Suppressor macrophage treated with lipopolysaccharide for 1 hour (primary cell): ENCODE measurements at places on chromosomes 7 and 10.
A peak's percentile ranks its signal among the peaks of the same experiment; 100 is the strongest.

DNA sequence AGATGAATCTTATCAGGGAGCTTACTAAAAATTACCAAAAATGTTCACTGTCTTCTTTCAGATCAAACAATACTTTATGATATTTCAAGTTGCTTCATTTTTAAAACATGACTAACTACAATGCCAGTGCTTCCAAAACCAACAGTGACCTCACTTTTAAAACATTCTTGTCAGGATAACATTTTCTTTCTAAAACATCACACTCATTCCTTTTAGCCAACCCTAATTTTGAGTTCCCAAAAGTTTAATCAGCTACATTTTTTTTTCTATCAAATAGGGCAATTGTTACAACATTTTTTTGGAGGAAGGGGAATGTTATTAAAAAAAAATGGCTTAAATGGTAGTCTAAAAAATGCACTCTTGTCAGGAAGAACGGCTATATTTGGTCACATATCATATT, 37.3 kb downstream of the RTKN2 start:
- DNase-seq, result peak; percentile 2

DNA sequence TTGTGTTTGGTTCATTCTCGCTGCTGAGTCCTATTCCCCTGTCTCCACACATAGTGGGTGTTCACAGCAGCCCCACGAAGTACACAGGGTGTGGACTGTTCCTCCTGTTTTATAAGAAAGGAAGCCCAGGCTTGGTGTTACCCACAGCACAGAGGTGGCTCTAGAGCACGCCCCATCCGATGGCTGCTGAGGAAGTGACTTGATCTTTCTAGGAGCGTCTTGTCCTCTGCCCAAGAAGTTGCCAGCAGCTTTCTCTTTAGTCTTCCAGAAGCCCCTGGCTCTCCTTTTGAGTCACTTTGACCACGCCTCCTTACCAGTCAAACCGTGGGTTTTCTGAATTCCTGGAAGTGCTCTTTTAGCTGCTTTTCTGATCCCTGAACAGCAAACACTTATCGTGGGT, 94.0 kb downstream of the GRK5 start:
- DNase-seq, result peak; percentile 34

DNA sequence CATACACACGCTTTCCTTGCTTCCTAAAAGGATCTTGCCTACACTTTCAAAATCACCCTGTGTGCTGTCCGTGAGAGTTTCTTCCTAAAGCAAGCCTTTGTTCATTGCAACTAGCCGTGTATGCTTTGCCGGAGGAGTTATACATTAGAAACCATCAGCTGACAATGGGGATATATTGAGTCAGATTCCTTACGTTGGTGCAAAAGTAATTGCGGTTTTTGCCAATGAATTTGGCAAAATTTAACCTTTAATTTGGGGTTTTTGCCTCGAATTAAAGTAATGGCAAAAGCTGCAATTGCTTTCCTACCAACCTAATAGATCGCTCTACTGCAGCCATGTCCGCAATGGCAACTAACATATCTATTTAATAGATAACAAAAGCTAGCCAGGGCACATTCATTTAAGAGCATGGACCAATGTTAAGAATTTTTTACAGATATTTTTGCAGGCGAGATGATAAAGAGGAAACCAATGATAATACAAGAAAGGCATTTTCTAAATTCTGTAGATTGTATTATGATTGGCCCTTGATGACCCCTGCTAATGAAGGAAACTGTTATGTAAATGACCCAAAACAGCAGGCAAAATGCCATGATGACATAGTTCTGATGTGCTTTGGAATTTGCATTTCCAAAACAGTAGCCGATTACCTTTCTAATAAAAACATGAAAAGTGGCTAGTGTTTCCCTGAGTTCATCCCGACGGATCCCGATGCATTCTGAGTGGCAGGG, 184.8 kb upstream of the NRP1 start:
- DNase-seq, result no peak

GRCh38 chr10:88067737-88068136, 204.3 kb downstream of the PTEN start:
- no peak for DNase-seq

DNA sequence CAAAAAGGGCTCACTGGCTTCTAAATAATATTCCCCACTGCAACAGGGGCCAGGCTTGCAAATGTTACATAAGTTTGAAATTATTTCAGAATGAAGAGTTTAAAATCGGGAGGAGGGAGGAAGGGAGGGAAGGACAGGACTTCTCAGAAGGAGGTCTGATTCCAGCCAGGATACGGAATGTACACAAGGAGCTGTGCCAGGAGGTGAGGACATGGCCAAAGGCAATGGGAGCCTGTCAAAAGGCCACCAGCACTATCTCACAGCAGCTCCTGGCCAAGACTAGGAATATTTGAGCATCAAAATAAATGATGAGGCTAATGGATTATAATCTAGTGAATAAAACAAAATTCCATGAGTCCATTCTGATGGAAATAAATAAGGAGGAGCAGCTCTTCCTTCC, 18.6 kb upstream of the DRGX start:
- DNase-seq, result no peak

- DNase-seq, result no peak
Observed at GRCh38 chr7:132901241-132901640, 180.6 kb downstream of the CHCHD3 start.

GRCh38 chr10:75399461-75400162, 2.0 kb downstream of the ZNF503 start:
- peak; percentile 88 for DNase-seq

GRCh38 chr7:23403970-23404369, 66.3 kb downstream of the IGF2BP3 start:
- DNase-seq, result no peak

DNA sequence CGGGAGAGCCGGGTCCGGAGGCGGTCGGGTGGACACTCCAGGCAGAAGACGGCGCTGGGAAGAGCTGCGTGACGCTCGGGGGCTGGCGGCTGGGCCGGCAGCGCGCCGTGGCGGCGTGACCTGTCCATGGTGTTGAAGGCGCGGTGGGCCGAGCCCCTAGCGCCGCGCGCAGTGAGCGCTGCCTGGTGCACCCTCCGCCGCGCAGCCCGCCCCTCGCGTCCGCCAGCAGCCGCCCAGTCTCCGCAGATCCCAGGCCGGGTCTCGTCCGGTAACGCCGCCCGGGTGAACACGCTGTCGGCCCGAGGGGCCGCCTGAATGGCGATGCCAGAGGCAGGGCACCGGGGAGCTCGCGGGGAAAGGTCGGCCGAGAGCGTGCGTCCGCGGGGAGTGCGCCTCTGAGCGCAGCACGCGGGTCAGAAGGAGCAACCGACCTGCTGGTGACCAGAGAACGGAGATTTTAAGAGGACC, 657 bp upstream of the TMEM178B start:
- no peak for DNase-seq
